GM03348 (cell line): ENCODE measurements at places on chromosomes 1 and 21.

GRCh38 chr1:53024117-53024516 lies 37.9 kb upstream of the PODN start:
- DNase-seq = no peak

- DNase-seq = no peak
Observed at GRCh38 chr1:230441183-230442029, 15.3 kb upstream of the PGBD5 start.

DNA sequence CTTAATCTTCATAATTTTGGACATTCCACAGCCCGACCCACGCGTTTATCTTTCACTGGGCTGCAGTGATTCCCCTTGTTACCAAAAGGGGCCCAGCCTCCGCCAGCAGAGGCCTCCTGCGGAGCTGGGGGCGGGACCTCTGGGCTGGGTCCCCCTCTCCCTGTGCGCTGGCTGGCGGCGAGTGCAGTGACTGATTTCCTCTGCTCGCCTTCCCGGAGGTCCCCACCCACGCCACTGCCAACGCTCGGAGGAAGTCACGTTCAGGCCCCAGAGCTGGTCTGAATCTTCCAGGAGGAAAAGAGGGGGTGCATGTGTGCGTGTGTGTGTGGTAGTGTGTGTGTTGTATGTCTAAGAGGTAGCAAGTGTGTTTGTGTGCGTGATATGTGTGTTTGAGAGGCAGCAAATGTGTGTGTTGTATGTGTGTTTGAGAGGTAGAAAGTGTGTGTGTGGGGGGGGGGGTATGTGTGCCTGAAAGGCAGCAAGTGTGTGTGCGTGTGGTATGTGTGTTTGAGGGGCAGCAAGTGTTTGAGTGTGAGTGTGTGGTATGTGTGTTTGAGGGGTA lies 35.0 kb upstream of the JAK1 start:
- peak; percentile 87 for DNase-seq

DNA sequence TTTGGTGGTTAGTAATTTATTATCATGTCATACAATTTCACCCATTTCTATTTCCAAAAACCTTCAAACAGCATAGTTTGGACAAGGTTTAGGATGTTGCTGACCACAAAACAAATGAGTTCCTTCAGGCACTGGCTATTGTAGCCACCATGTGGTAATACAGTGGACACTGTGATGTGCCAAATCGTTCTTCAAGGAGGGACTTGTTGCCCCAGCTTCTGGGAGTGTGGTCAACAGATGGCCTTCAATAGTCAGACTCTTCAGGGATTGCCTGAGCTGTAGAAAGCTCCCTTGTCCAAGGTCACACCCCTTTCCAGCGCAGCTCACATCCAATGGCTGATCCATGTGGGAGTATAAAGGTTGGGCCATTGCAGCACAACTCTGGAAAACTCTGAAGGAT lies 2.6 kb downstream of the PDE4B start:
- no peak for DNase-seq

GRCh38 chr1:62070384-62071011 lies 124.2 kb upstream of the L1TD1 start:
- DNase-seq = peak; percentile 50

DNA sequence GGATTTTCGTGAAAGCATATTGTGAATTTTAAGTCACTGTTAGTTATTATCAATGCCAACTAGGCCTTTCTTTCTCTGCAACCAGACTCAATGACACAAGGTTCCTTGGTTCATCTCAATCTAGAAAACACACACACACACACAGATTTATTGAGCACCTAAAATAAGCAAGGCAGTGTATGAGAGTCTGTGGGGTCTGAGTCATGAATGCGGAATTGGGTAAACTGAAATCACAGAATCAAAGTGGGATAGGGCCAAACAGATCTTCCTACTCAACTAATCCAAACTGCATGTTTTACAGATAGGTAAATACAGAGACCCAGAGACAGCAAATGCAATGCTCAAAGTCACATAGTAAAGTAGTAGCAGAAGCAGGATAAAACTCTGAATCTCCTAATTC lies 48.5 kb upstream of the NRDC start:
- DNase-seq = peak; percentile 27

DNA sequence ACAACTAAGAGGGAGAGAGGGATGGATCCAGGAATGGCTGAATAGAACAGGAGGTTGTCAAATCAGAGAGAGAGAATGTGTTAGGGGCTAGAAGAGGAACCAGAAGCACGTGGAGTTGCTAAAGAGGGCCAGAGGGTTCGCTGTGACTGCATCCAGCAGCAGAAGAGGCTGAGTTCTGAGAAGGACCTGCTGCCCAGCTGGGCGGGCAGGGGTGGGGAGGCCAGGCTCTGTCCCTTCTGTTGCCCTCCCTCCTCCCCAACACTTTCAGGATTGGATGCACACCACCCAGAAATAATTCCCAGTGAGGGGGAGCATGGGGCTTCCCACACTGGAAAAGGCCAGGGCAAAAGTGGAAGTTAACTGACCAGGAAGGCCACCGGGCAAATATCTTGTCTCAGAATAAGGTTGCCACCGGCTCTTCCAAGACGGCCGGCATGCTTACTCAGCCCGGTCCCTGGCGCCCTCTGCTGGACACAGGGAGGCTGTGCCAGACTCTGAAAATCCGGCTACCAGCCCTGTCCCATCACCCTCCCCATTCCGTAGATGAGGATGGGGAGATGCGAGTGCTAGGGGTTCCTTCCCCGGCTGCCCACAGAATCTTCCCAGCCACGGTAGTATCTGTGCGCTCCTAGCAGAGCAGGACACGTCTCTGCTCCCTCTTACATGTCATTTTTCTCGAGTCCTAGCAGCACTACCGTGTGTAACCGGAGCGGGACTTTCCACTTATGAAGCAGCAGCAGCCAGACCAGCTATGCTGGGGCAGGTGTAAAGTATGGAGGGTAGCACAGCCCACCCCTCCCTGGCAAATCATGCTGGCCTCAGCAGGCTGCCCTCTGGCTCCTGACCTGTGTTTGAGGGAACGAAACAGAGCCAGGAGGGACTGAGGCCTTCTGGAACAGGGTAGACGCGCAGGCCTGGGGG lies 46.8 kb upstream of the A3GALT2 start:
- DNase-seq = peak; percentile 93

GRCh38 chr1:11770011-11770410 lies 8.0 kb downstream of the C1orf167 start:
- DNase-seq = no peak

DNA sequence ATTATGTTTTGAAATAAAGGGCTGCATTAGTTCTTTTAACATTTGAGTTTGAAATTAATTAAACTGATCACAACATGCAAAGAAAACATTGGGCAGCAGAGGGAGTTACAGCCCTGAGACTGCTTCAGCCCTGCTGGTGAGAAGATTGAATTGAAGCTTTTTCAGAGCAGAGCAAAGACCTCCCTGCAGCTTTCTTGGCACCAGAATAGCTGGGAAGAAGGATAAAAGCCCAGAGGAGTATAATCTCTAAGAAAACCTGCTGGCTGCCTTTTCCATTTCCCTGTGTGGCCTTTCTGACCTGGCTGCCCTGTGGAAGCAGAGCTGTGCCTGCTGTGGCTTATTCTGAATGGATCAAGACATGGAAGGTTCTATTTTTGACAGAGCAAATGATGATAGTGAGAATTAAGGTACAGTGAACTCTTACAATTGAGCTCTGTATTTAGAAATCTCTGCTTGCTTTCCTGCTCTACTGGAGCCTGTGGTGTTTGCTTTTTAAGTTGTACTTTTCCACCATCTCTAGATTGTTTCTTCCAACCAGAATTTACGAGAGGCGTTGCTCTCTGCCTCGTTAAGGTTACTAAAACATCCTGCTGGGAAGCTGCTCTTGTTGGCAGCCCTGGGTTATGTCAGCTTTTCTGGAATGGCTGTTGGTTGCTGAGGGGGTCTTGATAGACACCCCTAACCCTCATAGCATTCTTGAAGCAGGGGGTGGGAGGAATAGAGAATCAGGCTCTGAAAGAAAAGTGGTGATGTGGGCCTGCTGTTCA lies 9.9 kb downstream of the SNRPE start:
- peak; percentile 84 for DNase-seq

- no peak for DNase-seq
Observed at GRCh38 chr1:16204634-16205333, 7.7 kb downstream of the ARHGEF19 start.

DNA sequence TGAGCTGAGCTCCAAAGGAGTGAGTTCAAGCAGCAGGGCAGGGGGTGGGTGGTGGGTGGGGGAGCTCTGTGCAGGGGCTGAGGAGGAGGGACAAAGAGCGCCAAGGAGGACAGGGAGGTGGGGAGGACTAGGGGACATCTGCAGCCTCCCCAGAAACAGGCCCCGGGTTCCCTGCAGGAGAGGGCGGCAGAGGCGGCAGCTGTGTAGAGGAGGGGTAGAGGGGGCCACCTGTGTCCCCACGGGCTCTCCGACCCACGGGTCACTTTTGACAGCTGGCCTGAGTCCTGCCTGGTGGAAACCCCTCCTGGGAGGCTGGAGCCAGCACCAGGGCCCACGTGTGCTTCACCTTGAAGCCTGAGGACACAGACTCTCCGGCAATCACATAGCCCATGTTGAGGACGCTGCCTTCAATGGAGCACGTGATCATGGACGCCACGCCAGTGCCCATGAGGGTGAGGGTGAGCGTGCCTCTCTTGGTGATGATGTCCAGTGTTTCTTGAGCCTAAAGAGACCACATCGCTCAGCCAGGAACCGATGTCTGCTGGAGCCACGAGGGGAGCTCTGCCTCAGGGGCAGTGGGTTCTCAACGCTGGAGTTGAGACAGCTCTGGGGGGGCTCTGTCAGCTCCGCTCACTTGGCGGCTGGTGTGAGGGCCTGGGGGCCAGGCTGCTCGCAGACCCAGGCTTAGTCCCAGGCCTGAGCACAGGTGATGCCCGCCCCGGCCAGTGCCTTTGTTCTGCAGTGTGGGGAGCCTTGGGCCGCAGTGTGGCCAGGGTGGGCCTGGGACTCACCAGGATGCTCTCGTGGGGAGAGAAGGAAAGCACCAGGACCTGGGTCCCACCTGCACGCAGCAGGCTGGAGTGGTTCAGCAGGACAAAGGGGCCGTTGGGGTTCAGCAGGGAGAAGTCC lies 6.6 kb upstream of the TMEM52 start:
- no peak for DNase-seq

GRCh38 chr1:70314706-70315304 lies 39.7 kb downstream of the ANKRD13C start:
- DNase-seq = no peak

DNA sequence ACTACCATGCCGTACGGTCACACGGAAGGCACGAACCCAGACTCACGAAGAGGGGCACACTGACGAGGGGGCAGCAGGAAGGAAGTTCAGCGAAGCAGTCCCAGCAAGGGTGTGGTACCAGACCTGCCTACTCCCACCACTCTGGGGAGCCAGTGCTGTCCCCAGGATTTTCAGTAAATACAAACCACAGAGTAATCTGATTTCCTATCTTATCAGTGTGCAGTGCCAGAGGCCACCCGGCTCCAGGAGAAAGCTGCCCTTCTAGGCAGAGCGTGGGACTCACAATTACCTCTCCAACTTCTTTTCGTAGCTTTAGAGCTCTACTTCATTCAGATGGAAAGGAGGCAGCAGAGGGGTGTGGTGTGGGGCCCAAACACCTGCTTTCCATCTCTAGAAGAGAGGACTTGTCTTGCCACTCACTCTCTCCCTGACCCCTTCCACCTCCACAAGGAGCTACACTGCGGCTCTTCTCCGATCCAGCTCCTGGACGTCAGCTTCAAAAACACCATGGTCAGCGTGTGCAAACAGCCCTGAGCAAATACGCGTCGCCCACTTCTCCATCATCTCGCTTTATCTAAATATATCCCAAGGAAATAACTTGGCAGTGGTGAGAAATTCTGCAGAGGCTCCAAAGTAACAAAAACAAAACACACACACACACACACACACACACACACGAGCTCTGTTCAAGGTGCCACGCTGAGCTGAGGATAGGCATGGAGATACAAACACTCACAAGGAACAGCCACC lies 98.5 kb downstream of the MRPL37 start:
- no peak for DNase-seq

DNA sequence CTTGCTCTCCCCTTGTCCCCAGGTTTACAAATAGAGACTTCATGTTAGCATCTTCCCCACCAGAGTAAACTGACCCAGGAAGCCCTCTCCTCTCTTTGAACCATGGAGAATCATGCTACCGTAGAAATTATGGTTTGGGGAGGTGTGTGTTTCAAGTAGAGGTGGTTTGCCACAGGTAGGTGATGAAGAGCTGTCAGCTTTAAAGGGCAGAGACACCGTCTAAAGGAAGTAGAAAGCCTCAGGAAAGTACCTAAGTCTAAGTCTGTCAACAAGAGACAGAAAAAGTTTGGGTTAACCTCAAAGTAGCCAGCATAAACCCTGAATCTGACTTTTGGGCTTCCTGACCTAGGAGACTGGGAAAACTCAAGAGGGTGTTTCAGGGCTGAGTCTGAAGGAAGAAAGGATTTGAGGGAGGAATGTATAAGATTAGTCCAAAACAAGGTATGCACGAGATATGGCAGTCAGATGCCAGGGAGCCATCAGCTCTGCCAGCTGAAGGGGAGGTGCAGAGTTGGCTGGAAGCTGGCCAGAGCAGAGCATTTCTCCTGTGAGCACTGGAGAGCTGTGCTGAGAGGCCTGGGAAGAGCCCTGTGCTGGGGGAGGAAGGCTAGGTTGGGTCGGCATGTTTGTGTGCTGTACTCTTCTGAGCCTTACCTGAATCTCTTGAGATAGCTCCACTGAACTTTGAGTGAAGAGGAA lies 14.3 kb downstream of the ADAMTSL4 start:
- DNase-seq = no peak

- peak; percentile 6 for DNase-seq
Observed at GRCh38 chr1:45643978-45644377, 20.1 kb upstream of the CCDC17 start.

DNA sequence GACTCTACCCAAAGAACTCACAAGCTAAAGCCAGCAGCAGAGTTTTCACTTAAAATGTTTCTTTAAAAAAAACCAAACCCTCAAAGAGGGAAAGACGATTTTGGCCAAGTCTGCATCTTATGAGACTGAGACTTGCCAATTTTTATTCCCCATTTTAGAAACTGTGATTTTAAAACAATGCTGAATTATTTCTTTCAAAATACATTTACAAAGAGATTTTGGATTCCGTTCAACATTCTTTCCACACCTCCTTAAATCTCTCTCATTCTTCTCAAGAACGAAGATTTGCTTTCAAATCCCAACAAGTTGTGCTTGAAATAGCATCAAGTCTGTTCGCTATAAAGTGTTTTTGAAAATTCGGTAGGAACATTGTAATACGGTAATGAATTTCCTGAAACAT lies 133.9 kb upstream of the VANGL1 start:
- DNase-seq = no peak

GRCh38 chr21:35070436-35070835 lies 21.3 kb upstream of the RUNX1 start:
- no peak for DNase-seq

- DNase-seq = no peak
Observed at GRCh38 chr1:117201808-117202207, 8.9 kb downstream of the VTCN1 start.

GRCh38 chr1:183885142-183885735 lies 80.3 kb downstream of the RGL1 start:
- no peak for DNase-seq

GRCh38 chr1:188372821-188373220 lies 1544.1 kb downstream of the PLA2G4A start:
- DNase-seq = no peak
